ENCODE measurements at places on chromosomes 11 and 22.

GRCh38 chr22:19577422-19577966 lies 53.3 kb upstream of the CLDN5 start:
- no peak for DNase-seq

DNA sequence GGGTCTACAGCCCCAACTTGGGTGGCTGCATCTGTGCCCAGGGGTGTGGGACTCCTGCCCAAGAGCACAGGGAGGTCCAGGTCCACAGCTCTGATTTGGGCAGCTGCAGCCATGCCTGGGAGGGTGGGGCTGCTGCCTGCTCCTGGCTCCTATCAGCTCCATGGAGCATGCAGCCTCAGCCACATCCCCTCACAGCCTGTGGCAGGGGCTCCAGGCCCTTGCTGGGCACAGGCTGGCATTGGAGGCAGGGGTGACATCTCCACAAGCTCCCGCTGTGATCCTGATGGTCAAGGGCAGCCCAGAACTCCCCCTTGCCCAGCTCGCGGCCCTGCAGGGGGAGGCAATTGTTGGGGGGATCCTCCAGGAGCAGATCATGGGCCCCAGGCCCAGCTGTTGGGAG lies 6.3 kb upstream of the OR56A4 start:
- DNase-seq = no peak

DNA sequence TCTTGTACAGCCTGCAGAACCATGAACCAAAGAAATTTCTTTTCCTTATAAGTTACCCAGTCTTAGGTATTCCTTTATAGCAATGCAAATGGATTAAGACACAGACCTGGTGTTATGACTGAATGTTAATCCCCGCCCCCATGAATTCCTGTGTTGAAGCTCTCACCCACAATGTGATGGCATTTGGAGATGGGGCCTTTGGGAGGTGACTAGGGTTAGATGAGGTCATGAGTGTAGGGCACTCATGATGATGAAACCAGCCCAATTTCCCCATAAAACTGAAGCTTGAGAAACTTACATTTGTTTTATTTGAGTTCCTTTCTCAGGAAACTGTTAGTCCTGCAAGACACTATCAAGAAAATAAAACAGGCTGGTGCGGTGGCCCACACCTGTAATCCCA lies 115.8 kb upstream of the THY1 start:
- no peak for DNase-seq

- DNase-seq = no peak
Observed at GRCh38 chr11:1224491-1225385, 1.9 kb downstream of the MUC5B start.

- no peak for DNase-seq
Observed at GRCh38 chr11:2386591-2386990, 9.5 kb downstream of the CD81 start.

- DNase-seq = no peak
Observed at GRCh38 chr11:92362989-92363388, 138.4 kb downstream of the FAT3 start.

- DNase-seq = no peak
Observed at GRCh38 chr22:42608823-42609361, 5.8 kb downstream of the POLDIP3 start.

DNA sequence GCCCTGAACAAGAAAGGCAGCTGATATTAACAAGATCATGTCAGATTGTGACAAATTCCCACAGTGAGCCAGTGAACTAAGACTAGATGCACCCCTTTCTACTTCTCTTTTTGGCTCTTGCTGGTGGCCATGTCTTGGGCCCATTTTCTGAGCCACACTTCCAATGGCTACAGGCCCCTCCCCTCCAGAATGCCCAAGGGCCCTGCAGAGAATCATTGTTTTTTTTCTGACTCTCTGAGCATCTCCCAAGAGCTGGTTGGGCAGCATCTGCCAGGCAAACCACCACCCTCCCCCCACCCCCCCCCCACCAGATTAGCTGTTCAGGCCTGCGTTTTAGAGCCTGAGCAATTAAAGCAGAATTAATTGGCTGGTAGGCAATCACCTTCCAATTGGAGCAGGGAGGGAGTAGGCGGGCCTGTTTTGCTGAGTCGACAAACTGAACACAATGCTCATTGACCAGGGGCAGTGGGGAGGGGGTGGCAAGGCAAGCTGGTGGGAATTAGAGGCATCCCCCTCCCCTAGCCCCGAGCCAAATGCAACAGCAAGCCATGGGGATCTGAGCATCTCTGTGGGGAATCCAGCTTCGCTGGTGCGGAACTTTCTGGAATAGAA lies 541.4 kb downstream of the MN1 start:
- no peak for DNase-seq

- no peak for DNase-seq
Observed at GRCh38 chr22:36790648-36791047, 14.7 kb upstream of the IFT27 start.

DNA sequence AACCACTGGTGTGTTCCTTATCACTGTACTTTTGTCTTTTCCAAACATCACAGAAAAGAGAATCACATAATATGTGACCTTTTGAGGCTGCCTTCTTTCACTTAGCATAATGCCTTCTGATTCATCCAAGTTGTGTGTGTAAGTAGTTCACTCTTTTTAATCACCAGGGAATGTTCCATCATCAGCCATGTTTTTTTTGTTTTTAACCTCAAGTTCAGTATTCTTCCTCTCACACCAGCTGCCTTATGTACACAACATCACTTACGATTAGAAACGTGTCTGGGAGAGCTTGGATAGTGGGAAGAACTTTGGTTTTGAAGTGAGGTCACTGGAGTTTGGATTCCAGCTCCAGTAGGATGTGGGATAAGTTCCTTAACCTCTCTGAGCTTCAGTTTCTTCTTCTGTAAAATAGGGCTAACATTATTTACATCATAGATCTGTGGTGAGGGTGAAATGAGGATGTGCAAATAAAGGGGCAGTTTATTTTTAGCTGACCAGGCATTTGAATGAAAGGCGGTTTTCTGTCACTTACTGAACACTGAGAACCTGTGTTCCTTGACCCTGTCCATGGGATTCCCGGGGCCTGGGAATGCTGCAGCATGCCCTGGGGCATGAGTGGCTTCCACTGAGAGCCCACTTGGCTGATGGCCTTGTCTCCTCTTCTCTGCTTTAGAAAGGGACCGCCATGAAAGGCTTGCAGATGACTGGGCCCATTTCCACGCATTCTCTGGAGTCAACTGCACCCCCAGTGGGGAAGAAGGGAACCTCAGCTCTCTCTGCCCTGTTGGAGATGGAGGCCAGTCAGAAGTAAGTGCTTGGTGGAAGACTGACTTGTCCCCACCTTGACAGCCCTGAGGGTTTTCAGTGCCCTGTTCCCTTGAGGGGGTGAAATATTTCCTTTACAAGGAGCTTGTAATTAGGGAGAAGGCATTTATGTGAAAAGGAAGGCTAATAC lies 92.6 kb downstream of the DEPDC5 start:
- DNase-seq = no peak

DNA sequence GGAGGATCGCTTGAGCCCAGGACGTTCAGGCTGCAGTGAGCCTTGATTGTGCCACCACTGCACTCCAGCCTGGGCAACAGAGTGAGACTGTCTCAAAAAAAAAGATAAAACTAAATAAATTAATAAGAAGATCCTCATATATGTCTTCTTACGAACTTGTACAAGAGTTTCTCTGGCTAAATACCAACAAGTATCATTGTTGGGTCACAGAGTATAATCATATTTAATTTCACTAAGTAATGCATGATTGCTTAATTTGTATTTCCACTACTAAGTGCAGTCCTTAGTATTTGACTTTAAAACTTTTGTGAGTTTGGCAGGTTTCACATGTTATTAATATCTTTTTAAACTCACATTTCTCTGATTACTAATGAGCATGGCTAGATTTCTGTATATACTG lies 60.9 kb downstream of the PACS1 start:
- DNase-seq = no peak

DNA sequence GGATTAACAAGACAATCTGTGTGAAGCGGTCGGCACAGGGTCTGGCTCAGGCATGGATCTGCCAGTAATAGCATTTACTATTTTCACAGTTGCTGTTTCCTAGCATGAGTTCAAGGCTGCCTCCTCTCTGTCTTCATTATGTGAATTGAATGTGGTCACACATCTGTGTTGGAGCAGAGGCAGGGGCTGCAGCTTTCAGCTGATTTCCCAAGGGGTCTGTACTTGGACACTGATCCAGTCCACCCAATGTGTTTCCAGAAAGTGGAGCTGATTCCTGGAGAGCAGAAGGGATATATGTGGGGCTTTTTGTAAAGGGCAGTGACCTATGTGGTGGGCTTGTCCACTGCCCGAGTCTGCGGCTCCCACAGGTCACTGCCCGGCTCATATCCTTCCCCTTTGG lies 3.5 kb upstream of the CELSR1 start:
- DNase-seq = no peak

- DNase-seq = no peak
Observed at GRCh38 chr11:85961930-85962363, 106.8 kb downstream of the CCDC83 start.

Data from dorsolateral prefrontal cortex (tissue), 122 donors.